ENCODE measurements at places on chromosomes 3 and 15.

- no peak for DNase-seq
Observed at GRCh38 chr15:72278737-72279136, 6.4 kb upstream of the PARP6 start.

DNA sequence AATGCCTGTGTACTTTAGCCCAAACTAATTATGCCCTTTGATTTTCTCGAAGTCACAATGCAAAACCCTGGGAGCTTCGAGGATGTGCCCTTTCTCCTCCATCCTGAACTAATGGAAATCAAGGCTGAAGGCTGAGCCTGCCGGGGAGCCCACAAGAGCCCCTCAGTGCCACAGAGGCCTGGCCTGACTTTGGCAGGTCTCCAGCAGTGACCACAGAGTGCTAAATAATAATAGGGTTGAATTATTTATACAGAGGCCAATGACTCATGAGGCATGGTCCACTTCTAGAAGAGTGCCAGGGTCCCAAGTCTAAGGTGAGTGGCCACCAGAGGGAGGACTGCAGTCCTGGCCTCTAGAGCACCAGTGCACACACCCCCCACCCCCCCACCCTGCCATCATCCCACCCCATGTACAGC, 19.1 kb upstream of the GLCE start:
- no peak for DNase-seq

- DNase-seq: no peak
Observed at GRCh38 chr3:25962255-25962654, 172.4 kb downstream of the OXSM start.

DNA sequence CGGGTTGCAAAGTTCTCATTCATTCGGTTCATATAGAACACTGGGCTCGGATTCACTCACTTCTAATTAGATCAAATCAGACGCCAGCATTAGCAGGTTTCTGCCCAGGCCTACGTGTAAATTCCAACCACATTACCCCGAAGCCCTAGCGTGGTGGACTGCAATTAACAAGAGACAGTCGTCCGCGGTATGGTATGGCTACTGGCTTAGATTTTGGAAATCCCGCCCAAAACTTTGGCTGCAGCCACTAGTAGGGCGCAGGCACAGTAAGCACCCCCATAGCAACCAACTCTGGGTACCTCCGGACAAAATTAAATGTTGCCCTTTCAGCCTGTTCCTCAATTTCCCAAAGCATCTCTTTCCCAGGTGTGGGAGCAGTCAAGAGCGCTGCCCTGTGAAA, 771 bp downstream of the RARRES1 start:
- no peak for DNase-seq

- DNase-seq: no peak
Observed at GRCh38 chr3:134742202-134742601, 52.9 kb upstream of the EPHB1 start.

DNA sequence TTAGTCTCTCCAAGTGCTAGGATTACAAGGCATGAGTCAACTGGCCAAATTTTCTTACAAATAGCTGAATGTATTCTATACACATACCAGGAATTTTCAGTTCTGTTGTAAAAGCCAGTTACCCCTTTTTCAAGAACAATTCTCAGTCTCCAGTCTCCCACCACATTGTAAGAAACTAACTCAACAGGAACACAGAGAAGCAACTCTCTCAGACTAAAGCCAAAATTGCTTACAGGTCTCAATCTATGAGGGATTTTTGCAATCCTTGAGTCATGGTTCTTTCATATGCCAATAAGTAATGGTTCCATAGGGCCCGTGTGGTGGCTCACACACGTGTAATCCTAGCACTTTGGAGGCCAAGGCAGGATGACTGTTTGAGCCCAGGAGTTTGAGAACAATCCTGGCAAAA, 8.5 kb downstream of the IP6K2 start:
- no peak for DNase-seq

DNA sequence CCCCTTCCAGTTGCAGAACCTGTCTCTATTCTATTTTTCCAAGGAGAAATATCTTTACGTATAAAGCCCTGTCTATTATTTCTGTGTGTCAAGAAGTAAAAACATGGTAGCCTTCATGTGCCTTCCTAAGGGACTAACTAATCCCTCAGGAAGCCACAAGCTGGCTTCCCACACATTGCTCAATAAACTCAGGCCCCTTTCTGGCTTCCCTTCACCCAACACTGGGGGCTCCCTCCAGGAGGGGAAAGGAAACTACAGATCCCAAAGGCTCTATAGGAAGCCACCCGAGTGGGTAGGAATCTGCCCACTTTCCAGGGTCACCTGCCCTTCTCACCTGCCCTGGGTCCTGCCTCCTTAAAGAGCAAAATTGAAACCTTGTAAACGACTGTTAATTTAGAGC, 4.6 kb downstream of the TLE3 start:
- no peak for DNase-seq

GRCh38 chr15:31867536-31868442, 162.5 kb upstream of the CHRNA7 start:
- DNase-seq: peak; percentile 53

- no peak for DNase-seq
Observed at GRCh38 chr3:20645340-20645739, 459.3 kb upstream of the SGO1 start.

DNA sequence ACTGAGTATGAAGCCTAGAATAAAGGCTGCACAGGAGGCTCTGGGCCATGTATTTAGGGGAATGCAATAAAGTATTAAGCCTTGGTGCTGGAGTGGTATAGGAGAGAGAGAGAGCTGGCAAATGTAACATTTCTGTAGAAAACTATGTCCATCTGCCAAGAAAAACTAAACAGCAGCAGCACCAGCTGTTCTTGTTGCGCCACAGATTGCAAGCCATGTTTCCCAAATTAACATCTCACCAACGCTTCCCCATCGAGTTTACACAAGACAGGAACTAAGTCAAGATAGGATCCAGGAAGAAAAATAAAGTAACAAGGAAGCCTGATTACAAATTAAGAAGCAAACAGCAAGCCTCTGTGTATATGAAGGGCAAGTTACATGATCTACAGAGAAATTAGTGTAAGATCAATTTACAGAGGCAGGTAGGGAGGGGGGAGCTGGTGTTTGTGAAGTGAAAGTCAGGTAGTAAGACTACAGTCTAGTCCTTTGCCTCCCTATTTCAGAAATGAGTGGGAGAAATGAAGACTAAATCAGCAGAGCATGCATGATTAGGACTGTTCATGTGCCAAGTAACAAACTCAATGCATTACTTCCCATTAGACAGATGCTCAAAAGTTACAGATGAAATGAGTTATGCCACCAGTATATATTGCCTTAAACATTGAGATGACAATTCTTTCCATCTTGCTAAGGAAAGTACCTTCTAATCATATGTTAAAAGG, 900.5 kb downstream of the EPHA3 start:
- DNase-seq: no peak

GRCh38 chr15:63860155-63860554, 26.4 kb upstream of the HERC1 start:
- DNase-seq: no peak

Measured in neural crest cell (in vitro differentiated cells).